ENCODE measurements at places on chromosomes 12 and 14.

- no peak for DNase-seq
These were observed 50.5 kb upstream of the TMED10 start for GRCh38 chr14:75226755-75227544.

DNA sequence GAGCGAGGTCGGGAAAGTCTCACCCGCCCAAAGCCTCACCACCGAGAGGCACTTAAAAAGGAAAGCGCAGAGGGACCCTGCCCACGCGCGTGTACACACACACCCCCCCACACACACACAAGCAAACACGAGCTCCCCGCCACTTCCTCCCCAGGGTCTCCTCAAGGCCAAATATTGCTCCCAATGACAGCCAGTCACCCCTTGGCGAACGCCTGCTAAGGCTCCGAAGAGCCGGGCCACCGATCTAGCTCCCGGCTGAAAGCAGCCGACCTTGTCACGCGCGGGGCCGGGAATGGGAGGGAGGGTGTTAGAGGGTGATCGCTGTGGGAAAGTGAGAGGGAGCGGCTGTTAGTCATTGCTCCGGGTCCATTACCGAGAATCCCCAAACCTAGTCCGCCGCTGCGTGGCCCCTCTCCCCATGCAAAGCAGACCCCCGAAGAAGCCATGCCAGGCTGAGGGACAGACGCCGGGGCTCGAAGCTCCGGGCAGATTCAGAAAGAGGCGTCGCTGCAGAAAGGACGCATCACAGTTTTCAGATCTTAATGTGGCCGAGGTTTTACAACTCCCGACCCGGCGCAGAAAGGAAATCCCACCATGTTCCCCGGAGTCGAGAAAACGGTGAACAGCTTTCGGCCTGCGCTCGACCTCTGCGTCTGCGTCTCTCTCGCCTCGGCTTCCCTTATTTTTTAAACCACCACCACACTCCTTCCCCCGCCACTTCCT is 2.6 kb downstream of the BMP4 start:
- DNase-seq: no peak

GRCh38 chr12:66669541-66669940 is 9.3 kb downstream of the GRIP1 start:
- DNase-seq: no peak

- DNase-seq: no peak
These were observed 69.3 kb upstream of the VSX2 start for GRCh38 chr14:74169906-74170305.

- no peak for DNase-seq
These were observed 16.9 kb downstream of the OR6S1 start for GRCh38 chr14:20624495-20625070.

GRCh38 chr12:72468505-72468904 is 196.3 kb downstream of the TRHDE start:
- DNase-seq: no peak

DNA sequence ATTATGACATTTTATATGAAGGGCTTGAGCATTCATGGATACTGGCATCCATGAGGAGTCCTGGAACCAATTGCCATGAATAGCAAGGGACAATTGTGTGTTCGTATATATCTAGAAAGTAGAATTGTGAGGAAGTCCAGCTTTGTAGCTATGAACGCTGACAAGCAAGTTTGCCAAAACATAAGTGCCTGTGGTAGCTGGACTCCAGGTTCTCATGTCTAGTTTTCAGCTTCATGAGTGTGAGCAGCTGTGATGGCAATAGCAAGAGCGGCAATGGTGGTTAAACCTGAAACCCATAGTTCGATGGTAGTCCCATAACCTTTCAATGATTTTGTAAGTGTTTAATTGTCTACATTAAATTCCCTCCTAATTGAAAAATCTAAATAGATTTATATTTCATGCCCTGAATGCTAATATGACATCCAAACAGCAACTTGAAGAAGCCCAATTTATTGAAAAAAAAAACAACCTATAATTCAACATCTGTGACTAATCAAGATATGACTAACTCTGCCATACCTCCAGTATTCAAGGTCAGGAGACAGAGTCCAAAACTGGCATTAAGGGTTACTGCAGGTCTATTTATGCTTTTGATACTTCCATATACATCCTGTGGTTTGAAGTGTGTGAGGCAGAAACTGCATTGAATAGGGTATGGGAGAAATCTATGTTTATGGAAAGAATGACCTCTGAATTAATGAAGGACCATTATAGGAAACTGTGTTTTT is 50.3 kb upstream of the PCED1B start:
- no peak for DNase-seq

DNA sequence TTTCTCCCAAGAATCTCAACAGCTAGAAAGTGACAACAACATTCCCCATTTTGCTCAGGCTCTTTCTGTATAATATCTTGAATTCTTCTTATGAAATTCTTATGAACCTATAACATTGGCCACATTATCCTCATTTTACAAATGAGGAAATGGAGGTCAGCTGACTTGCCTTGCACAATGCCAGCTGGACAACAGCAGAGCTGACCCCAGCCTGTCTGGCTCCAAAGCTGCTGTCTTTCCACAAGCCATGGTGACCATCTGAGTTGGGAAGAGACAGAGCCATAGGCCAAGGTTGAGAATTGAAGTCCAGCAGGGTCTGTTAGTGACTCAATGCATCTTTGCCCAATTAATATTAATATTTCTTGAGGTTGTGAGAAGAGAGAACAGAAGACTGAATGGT is 87.3 kb downstream of the KSR2 start:
- no peak for DNase-seq

GRCh38 chr12:97575403-97576193 is 113.0 kb downstream of the RMST start:
- no peak for DNase-seq
